CD8-positive, alpha-beta T cell (primary cell): ENCODE measurements at places on chromosomes 4 and X.

DNA sequence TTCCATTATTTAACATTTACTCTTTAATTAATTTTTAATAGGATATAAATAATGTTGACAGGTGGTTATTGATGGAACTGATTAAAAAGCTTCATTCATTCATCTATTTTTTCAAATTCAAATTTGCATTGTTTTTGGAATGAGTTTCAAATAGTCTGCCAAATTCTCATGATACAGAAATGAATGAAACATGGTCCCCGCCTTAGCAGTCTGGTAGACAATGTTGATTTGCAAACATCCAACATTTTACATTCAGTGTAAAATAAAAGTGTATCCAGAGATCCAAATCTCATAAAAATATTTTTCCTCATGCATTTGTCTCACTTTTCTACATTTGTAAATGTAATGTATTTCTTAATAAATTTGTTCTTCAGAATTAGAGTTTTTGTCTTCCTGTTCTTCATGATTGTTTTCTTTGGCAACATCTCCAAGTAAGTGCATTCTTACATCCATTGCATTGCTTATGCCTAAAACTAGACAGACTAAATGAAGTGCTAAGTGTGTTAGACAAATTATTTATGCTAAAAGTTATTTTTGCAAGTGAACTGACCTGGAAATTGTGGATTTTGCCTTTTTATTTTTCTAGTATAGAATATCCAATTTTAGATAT lies 142.3 kb downstream of the PCDH18 start:
- DNase-seq: no peak

- DNase-seq: no peak
These were observed 35.9 kb upstream of the PAPSS1 start for GRCh38 chr4:107755841-107756356.

DNA sequence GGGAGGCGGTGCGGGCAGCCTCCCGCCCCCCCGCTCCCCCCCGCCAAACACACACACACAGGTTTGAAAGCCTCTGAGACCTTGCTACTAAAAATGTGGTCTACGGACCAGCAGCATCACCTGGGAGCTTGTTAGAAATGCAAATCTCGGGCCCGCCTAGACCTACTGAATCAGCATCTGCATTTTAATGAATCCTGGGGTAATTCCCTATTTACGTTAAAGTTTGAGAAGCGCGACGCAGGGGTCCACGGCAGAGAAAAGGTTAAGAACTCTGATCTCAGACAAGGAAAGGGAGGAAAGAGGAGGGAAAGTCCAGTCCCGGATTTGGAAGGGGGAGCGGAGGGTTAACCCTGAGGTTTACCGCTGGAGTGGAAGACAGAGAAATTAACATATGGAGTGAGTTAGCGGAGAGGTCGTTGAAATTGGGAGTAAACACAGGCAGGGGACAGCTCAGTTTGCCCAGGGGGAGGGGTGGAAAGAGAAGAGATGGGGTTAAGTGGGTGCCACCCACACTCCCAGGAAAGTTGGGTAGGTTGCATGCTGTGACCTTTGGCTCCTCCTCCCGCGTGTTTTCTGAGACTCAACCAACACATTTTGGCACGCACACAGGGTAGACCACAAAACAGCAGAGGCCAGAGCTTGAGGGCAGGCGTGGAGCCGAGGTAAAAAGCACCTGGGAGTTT lies 483.6 kb downstream of the BCOR start:
- no peak for DNase-seq

DNA sequence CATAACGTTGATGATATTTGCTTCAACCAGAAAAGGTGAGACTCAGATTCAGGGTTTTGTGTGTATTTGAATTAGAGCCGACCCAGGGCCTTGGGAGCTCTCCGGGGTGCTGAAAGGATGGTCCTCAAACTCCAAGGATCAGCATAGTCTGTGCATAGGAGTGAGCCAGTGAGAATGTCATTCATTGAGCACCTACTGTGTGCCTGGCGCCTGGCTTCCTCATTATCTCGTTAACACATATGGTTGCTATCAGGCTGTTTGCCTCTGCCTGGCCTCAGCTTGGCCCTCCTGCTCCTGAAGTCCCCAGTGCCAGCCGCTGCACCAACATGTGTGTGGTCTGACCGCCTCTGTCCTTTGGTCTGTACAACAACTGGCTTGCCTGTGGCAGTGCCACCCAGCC lies 25.1 kb upstream of the JAKMIP1 start:
- peak; percentile 32 for DNase-seq

DNA sequence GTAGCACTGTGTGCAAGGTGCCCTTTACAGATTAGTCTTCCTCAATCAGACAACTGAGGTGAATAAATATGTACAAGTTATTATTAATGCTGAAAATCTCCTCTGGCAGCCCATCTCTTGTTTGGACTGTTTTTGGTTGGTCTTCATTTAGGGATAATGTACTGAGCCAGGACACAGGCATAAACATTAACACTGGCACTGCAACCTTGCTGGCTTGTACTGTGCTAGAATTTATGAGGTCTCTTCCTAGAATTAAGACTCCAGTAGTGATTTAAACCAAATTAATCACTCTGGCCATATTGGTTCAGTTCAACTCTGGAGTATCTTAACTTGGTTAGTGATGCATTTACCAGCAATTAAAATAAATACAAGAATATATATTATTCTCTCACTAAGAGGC lies 244.7 kb upstream of the GK2 start:
- no peak for DNase-seq

GRCh38 chr4:15104825-15105224 lies 102.5 kb downstream of the CPEB2 start:
- no peak for DNase-seq

DNA sequence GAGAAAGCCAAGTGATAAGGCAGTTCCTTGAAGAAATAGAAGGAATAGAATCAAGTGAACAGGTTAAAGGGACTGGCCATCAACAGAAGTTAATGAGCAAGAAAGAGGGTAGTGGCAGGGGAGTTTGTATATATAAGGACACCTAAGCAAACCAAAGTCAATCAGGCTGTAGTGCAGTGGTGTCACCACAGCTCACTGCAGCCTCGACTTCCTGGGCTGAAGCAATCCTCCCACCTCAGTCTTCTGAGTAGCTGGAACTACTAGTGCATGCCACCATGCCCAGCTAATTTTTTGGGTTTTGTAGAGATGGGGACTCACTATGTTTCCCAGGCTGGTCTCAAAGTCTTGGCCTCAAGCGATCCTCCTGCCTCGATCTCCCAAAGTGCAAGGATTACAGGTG lies 15.9 kb downstream of the ACOT9 start:
- no peak for DNase-seq

DNA sequence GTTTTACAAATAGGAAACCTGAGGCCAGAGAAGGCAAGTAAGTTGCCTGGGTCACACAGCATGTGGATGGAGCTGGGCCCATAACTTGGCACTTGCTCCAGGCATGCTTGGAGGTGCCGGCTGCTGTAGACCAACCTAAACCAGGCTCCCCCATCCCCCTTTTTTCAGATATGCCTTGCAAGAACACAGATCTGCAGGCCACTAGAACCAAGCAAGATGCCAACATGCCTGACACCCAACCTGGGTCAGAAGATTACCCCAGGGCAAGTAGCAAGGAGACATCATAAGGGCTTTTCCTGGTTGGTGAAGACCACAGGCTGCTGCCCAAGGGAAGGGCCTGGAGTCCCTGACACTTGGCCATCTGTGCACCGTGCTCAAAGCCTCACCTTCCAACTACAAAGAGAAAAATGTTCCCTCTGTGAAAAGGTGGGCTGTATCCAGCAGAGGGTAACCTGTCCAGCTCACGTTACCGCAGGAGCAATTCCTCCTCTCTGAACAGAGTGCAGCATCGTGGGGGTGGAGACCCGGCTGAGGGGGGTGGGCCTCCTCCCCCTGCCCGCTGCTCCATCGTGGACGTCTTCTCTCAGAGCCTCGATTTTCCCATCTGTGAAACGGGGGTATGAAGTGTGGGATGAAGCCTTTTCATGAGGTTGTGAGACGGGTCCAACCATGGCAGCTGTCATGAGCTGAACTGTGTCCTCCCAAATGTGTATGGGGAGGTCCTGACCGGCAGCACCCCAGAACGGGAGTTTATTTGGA lies 23.0 kb downstream of the HMX1 start:
- DNase-seq: no peak

DNA sequence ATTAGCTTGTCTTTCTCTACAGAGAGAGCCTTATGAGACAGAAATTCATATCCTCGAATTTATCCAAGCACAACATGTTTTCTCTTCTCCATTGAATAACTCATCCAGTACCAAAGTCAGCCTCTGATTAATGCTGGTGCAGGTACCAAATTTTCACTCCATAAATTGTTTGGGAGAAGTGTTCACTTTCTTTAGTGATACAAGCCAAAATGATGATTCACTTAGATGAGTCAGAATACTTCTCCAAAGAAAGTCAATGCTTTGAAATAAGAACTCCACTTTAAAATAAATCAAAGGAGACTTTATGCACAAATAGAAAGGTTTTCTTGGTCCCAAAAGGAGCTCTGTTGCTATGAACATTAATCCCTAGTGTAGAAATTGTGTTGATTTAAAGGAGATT lies 60.2 kb downstream of the MAOB start:
- no peak for DNase-seq

DNA sequence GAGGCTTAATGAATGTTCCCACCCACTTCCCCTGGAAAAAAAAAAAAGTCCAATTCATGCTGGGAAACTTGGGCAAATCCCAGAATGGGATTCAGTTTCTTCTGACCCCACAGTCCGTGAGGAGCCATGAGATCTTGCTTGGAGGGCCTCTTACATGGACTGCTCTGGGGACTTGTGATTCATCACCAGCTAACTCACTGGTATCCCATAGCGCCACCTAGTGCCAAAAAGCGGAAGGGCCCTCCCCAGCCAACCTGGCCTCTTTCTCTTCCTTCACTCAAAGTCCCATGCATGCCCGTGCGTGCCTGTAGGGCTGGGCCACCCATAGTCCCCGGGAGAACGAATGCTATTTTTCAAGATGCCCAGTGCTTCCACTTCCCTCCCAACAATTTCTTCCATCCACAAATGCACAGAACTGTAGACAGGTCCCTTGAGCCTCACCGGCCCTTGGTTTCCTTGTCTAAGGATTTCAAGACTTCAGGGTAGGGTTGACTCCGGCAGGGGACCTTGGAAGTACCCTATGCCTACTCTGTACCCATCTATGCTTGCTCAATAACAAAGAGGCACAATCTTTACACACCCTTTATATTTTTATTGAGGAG lies 5.1 kb downstream of the RTL5 start:
- DNase-seq: peak; percentile 81

DNA sequence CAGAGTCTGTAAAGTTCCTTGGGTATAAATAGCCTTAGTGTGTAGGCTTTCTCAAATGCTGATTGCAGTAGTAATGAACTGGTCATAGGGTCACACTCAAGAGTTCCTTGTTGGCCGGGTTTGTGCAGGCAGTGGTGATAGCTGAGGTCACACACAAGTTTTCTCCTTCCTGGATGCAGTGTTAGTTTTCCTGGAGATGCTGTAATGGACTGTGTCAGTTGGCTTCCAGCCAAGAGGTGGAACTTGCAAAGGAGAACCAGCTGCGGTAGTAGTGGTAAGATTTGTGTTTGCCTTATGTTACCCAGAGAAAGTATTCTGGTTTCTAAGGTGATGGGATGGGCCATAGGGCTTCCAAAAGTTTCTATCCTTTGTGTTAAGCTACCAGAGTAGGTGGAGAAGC lies 409.8 kb upstream of the FRG1 start:
- no peak for DNase-seq

GRCh38 chr4:142393127-142393526 lies 453.0 kb downstream of the INPP4B start:
- DNase-seq: no peak

GRCh38 chr4:111842336-111842735 lies 302.9 kb upstream of the FAM241A start:
- no peak for DNase-seq

DNA sequence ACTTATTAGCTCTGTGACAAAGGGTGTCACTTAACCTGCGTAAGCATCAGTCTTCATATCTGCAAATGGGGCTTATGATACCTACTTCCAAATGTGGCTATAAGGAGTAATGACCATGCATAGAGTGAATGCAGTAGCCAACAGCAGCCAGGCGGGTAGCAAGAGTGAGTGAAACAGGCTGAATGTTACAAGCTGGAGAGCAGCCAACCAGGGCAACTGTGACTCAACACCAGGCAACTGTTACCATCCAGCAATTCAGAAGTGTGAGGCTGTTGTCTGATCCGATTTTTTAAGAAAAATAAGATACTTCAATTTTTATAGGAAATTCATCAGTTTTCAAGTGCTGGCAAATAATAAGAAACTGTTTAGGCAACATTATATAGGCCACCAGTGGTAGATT lies 270.2 kb upstream of the TAPT1 start:
- DNase-seq: no peak

DNA sequence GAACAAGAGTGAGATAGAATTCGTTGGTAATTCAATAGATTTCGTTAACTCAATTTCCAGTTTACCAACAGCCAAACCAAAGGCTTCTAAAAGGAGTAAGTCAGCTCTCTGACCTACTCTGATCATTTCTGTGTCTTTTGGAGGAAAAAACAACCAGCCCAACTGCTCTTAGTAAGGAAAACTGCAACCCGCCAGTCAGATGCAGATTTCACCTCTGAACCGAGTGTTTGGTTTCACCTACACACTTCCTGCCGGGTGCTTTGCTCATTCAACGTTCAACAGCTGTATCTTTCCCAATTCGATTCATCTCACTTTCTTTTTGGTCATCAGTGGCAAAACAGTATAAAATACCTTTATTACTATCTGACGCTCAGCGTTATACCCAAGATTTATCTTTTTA lies 24.5 kb downstream of the TMSB4X start:
- DNase-seq: peak; percentile 58

GRCh38 chr4:113083346-113083745 lies 33.9 kb downstream of the ANK2 start:
- no peak for DNase-seq

DNA sequence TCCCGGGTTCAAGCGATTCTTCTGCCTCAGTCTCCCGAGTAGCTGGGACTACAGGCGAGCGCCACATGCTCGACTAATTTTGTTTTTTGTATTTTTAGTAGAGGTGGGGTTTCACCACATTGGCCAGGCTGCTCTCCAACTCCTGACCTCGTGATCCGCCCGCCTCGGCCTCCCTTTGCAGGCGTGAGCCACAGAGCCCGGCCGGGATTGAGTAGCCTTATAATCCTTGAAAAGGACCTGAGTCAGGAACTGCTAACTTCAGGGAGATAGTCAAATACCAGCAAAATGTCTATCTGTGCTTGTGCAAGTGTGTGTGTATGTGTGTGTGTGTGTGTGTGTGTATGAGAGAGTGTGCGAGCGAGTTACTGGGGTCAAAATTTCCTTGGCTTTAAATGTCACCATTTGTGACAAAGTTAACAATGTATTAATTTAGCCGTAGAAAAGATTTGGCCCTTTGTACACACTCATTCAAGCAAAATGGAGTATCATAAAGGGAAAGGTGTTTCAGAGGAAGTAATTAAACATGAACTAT lies 1.8 kb upstream of the KDM6A start:
- no peak for DNase-seq

GRCh38 chr4:71126719-71127118 lies 133.3 kb downstream of the DCK start:
- no peak for DNase-seq

GRCh38 chrX:24166078-24166477 lies 16.5 kb downstream of the ZFX start:
- no peak for DNase-seq

GRCh38 chr4:80151981-80152380 lies 45.3 kb upstream of the PRDM8 start:
- DNase-seq: no peak
